ENCODE measurements at places on chromosomes 4 and X.
A peak's percentile ranks its signal among the peaks of the same experiment; 100 is the strongest.

DNA sequence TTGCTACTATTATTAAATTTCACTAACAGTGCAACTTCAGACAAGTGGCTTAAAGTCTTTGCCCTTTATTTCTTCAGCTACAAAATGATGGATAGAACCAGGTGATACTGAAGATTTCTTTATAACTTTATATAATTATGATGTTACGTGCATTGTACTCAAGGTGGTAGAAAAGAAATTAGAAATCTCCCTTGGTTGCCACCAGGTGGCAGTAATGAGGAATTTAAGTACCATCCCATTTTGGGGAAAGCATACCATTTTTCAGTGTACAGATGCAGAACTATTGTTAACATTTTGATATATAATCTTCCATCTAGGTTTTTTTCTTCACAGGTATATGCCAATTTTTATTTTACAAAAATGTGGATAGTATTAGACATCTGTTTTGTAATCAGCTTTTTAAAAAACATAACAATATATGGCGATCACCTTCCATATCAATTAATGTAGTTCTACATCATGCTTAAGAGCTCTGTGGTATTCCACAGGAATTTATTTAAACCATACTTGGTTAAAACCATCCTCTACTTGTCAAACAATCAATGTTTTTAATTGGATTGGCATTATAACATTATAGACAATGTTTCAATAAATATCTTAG, 37.7 kb upstream of the RAB33B start:
- peak; percentile 9 for DNase-seq

- DNase-seq = no peak
These were observed 1.7 kb upstream of the IL3RA start for GRCh38 chrX:1334854-1335253.

DNA sequence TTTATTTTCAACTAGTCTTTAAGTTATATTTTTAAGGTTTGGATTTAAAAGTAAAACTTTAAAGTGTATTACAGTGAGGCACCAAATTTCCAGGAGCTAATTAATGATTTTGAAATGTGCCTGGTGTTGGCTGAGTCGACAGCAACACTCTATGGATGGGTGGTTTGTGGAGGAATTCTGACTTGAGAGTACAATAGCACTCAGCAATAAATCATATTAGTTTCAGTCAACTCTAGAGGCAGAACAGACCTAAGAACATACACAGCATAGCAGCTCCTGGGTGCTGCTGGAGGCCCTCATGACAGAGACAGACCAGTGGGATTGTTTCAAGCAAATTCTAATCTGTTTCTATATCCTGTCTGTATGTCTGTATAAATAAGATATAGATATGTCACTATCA, 673.4 kb downstream of the TRIML1 start:
- DNase-seq = no peak

DNA sequence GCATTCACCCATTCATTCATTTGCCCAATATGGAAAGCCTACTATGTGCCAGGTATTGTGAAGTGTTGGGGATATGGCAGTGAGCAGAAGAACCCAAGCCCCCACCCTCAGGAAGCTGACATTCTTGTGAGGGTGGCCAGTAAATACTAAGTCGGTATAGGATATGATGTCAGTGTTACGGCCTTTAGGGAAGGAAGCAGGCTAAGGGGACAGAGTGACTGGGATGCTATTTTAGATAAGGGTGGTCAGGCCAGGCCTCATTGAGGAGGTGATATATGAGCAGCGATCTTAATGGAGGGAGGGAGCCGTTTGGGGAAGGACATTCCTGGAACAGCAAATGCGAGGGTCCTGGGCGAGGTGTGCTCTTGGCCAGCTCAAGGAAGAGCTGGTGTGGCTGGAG, 2.0 kb downstream of the ATP6AP1 start:
- DNase-seq = no peak

- DNase-seq = no peak
These were observed 523.6 kb downstream of the BCOR start for GRCh38 chrX:39574178-39574577.

- DNase-seq = peak; percentile 24
These were observed 214.5 kb downstream of the FBXW7 start for GRCh38 chr4:152321398-152321797.

GRCh38 chr4:13618212-13618806, 9.2 kb downstream of the BOD1L1 start:
- no peak for DNase-seq

DNA sequence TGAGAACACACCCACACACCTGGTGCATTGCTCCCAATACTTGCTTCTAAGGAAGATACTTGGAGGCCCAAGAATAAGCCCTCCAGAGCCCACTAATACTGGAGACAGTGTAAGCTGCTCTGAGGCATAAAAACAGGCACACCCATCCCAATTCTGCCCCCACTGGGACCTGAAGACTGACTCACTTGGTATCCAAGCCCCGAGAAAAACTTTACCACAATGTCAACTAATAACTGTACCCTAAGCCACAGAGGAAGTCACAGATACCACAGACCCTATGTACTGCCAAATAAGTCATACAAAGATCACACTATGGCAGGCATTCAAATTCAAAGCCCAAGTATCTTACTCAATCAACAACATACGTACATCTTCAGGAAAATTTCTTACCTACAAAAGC, 398.2 kb upstream of the SPANXN1 start:
- no peak for DNase-seq

- DNase-seq = no peak
These were observed 518 bp downstream of the TACR3 start for GRCh38 chr4:103719105-103719829.

DNA sequence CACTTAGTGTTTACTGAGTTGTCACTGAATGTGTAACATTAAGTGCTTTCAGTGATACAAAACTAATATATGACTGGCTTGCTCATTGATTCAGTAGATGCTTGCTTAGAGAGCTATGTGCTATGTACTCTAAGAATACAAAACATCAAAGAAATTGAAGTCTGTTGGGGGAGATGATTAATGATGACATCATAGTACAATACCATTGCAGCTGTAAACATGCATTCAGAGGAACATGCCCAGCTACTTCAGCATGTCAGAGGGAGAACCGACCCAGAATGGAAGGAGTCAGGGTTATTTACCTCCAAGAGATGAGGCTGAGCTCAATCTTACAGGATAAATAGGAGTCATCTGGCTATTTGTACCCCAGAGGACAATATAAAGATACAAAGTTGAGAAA, 290.8 kb downstream of the TENM3 start:
- no peak for DNase-seq

- DNase-seq = no peak
These were observed 369.3 kb downstream of the FBXW7 start for GRCh38 chr4:152166567-152166966.

DNA sequence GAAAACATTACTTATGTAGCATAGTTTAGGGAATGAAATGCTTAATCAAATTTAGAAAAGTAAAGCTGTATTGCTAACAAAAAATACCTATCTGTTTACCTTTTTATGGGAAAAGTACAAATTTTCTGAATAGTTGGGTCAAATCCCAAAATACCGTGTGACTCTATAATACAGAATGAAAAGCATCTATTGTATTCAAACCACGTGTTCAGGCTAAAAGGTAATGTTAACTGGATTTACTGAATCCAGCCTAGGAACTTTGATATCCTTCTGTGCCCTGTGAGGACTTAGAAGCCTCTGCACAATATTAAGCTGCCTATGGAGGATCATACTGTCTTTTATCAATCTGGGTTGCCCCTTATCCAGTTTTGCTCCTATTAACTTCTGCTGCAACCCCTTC, 36.3 kb upstream of the AGA start:
- no peak for DNase-seq

GRCh38 chrX:123424546-123424945, 240.5 kb downstream of the GRIA3 start:
- DNase-seq = peak; percentile 46

- DNase-seq = no peak
These were observed 217.9 kb downstream of the HS6ST2 start for GRCh38 chrX:132740316-132741123.

GRCh38 chrX:31209005-31209628, 137.3 kb upstream of the FTHL17 start:
- DNase-seq = no peak

DNA sequence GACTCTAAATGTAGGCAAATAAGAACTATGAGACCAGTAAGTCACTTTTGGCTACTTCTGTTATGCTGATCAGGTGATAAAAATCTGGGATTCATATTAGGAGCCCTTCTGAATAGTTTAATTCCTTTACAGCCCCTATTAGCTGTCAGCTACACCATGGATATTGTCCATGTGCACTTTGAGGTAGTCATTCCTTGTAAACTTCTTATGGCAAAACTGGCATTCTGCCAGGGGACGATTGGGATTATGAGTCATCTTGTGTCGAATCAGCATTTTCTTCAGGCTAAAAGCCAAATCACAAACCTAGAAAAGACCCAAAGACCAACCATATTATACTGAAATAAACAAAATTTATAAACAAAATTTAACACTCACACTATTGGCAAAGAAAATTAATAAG, 227.6 kb downstream of the PRDM5 start:
- peak; percentile 25 for DNase-seq

GRCh38 chrX:138740341-138740740, 28.8 kb upstream of the FGF13 start:
- DNase-seq = no peak

- no peak for DNase-seq
These were observed 571.2 kb downstream of the ARAP2 start for GRCh38 chr4:35673137-35673536.

DNA sequence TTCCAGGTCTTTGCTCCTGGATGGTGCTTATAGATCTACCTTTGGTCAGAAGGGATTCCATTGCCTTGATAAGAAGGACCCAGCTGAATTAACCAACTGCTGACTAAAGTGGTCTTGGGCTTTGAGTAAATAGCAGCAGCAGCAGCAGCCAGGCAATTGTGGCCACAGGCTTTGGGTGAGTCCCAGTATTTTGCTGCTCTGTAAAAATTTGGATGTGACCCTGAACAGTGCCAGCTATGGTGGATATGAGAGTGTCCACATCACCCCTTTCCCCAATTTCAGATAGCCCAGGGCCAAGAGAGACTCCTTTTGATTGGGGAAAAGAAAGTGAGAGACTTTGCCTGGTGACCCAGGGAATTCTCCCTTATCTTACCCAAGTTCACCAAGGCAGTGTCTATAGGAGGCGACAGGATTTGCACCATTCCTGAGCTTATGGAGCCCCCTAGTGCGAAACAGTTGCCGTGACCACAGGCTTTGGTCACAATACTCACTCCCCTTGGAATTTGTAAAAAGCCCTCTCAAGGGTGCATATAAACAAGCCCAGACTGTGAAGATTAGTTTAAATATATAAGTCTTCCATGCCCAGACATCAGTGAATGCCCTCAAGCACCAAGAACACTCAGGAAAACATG, 518.0 kb downstream of the TMA16 start:
- DNase-seq = no peak

DNA sequence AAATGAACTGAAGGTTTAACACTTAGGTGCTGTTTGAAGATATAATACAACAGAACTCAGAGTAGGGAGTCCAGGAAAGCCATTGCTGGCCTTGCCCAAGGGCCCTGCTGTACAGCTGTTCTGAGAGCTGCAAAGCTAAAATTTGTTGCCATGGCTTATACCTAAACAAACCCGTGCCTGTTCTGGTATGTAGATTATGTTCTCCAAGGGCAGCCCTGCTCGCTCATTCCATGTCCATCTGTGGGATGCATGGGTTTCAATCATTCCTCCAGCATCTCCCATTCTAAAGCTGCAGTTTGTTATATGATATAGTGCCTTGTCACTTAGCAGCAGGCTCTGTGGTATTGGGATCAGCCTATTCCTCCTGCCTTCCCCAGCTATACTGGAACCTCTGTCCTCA, 80.8 kb upstream of the BMPR1B start:
- no peak for DNase-seq

DNA sequence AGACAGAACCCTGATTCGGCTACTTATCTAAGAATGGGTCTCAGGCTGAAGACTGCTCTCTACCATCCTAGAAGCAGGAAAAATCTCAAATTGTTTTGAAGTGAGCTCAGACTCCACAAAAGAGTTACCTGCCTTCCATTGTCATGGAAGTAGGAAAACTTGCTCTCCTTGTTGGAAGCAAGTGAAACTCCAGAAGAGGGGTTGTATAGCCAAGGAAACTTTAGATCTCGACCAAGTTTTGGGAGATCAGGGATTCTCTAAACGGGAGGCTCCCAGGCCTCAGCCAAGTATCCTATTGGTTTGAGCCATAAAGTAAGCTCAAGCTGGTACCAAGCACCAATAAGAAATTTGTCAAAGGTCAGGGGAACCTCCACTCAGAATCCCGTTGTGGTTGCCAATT, 9.2 kb upstream of the FHDC1 start:
- DNase-seq = no peak

GRCh38 chr4:4395371-4395770, 8.5 kb downstream of the NSG1 start:
- no peak for DNase-seq

- no peak for DNase-seq
These were observed 1.4 kb upstream of the KIAA0232 start for GRCh38 chr4:6781113-6781512.

- DNase-seq = no peak
These were observed 102.8 kb downstream of the CRLF2 start for GRCh38 chrX:1109580-1110119.

GRCh38 chrX:41695426-41695825, 6.7 kb downstream of the GPR34 start:
- no peak for DNase-seq

- DNase-seq = no peak
These were observed 43.1 kb upstream of the UCP1 start for GRCh38 chr4:140611854-140612253.

DNA sequence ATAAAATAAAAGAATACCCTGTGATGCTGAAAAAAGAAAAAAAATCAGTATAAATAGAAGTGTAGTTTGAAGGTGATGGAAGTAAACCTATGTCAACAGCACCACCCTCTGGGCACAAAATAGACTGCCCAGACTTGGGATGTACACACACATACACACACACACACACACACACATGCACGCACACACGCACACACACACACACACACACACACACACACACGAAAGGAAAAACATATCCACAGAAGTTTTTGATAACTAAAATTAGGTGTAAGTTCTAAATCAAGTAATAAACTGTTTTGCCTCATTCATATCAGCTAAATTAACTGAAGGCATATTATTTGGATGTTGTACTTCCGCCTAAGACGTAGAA, 40.5 kb downstream of the ANXA5 start:
- DNase-seq = peak; percentile 32

DNA sequence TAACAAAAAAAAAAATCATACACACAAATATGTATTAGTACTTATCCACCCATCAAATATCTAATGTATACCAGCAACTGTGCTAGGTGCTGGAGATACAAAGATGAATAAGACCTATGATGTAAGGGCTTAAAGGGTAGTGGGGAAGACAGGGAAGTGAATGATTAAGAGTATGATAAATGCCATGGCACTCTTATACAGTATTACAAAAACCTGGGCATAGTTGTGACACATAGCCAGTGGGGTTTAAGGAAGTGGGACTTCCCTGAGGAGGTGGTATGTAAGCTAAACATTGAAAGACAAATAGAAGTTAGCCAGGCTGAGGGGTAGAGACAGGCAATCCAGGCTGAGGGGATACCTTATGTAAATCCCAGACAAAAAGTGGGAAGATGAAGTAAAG, 23.5 kb downstream of the CHM start:
- DNase-seq = no peak
